HEK293T (cell line): ENCODE measurements at places on chromosomes 4 and X.

- DNase-seq: no peak
Measured at GRCh38 chr4:31085689-31086088, 365.5 kb downstream of the PCDH7 start.

- DNase-seq: no peak
Measured at GRCh38 chrX:119410027-119410819, 11.1 kb downstream of the SLC25A43 start.

DNA sequence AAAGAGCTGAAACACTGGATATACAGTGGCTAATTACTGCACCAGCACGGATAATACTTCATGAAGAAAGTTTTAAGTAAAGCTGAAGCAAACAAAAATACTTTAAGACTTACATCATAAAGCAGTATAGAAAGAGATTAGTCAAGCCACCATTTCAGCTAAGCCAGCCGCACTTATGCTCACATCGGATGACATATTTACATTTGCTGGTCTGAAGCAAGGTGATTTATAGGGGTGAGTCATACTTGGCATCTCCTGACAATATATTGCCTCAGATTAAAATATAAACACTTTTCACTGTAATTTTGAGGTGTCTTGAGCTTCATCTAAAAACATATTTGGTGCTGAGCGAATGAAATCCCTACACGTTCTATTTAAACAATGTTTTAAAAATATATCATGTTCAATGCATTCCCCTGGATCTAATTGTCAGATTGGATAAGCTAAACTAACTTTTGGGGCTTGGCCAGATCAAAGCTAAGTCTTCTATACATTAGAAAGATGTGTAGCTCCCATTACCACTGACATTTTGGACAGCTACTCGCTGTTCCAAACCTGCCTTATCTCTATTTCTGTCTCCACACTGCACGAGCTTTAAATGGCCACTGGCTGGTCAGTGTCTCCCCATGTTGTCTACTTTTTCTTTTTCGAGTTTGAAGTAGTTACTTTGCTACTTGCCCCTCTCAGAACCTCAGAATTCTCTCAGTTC, 103.2 kb downstream of the VCX2 start:
- no peak for DNase-seq

- DNase-seq: no peak
Measured at GRCh38 chr4:63983224-63983623, 426.0 kb downstream of the TECRL start.

GRCh38 chr4:52157641-52158316, 106.7 kb downstream of the SPATA18 start:
- no peak for DNase-seq

- DNase-seq: no peak
Measured at GRCh38 chr4:26589705-26590104, 5.8 kb downstream of the TBC1D19 start.

GRCh38 chr4:55500072-55500471, 46.6 kb downstream of the CLOCK start:
- DNase-seq: no peak

DNA sequence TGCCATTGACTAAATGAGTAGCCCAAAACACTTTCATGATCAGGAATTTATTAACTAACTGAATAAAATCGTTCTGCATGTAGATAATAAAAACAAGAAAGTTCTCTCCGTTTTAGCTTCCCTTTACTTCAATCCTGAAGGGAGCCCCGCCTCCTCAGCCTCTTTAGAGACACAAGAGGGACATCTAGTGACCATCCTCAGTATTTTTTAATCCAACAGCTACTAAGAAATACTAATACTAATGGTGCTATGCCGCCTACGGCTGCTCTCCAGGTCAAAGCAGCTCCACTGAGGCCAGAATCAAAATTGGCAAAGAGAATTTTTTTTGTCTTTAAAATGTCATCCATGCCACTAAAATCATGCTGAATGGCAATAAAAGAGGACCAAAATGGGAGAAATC, 3.2 kb upstream of the PCDH19 start:
- DNase-seq: peak; percentile 66

- no peak for DNase-seq
Measured at GRCh38 chr4:113467581-113467980, 294.0 kb downstream of the CAMK2D start.

- DNase-seq: no peak
Measured at GRCh38 chrX:50765986-50766385, 48.0 kb downstream of the SHROOM4 start.

DNA sequence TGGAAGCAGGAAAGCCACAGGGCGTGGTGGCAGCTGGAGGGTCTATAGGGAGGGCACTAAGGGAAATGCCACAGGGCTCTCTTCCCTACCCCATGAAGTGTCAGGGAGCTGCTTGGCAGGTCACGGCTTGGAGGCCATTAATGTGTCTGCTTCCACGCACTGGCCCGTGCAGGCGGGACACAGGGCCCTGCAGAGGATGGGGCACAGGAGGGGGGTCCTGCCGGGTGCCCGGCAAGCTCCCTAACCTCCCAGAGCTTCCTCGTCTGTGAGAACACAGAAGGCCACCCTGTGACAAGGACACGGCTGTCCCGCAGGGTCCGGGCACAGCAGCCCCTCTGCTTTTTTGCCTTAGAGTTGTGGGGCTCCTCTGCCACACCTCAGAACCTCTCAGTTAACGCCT, 25.5 kb downstream of the FAM53A start:
- DNase-seq: no peak

DNA sequence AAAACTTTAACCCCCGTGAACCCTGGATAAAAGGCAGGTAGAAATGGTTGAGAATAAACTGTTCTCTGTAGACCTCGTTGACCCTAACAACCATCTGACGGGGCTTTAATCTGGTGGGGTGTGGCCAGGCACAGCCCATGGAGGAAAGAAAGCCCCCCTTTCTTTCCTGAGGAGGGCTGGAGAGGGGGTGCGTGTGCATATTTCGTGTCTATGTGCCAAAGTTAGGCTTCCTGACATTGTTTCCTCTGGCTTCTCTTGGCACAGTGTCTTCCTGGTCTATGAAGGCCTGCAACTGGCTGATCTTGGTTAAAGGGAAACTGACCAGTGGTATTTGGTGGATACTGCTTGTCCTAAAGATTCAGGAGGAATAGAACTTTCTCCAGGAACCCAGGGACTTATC, 97.1 kb downstream of the MGST2 start:
- no peak for DNase-seq

DNA sequence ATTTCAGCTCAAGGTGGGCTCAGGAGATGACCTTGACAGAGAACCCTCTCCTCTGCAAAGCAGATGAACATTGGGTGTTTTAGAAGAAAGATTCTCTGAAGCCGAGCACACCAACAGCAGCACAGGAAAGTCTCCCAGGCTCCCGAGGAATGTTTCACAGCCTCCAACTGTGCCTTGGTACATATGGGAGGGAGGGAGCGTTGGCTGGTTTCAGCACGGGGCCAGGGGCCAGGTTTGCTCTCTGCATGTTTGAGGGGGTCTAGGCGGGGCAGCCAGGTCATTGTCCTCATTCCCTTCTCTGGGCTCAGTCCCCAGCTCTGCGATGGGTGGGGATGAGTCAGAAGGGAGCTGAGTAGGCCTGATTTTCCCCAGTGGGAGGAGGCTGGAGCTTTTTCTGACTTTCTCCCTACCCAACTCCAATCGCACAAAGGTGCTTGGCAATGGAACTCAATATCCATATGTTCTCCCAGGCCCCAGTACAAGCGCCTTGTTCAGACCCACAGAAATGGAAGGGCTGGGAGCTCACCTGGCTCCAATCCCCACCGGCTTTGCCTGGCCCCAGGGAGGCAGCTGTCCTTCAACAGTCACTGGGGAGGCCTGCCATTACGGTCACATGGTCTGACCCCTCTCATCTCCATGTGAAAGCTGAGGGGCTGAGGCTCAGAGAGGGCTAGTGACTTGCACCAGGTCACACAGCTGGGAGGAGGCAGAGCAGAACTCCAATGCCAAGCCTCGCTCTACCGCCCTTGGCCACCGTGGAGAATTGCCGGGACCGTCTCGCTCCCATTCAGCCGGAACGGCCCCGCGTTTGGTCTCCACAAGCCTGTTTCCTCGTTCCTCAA, 108.4 kb upstream of the AFAP1 start:
- no peak for DNase-seq

DNA sequence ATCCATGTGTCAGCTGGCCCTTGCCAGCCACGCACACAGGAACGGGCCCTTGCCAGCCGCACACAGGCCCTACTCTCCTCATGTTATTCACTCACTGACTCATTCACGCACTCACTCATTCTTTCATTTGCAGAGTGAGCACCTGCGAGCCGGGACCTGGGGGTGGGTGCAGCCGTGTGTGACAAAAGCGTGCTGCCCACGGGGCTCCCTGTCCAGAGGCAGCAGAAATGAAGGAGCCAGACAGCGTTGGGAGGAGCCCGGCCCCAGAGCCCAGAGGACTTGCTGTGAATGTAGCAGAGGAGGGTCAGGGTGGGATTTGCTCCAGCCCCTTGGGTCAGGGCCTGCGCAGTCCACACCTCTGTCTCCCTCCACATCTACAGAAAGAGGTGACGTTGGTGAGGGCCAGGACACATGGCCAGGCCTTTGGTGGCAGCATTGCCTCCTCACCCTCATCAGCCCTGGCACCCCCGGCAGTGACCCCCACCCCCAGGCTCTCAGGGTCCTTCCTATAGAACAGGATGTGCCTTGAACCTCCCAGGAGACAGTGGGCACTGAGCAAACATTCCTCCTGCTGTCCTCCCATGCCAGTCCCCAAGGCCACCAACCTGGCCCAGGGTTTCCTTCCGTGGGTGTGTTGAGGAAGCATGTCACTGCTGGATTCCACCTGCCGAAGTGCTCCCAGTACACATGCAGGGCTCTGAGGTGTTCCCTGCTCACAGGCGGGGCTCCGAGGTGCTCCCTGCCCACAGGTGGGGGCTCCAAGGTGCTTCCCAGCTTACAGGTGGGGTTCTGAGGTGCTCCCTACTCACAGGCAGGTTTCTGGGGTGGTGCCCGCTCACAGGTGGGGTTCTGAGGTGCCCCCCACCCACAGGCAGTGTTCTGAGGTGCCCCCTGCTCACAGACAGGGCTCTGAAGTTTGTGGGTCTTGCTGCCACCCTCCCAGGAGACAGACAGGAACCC, 105.7 kb downstream of the HMX1 start:
- DNase-seq: no peak

DNA sequence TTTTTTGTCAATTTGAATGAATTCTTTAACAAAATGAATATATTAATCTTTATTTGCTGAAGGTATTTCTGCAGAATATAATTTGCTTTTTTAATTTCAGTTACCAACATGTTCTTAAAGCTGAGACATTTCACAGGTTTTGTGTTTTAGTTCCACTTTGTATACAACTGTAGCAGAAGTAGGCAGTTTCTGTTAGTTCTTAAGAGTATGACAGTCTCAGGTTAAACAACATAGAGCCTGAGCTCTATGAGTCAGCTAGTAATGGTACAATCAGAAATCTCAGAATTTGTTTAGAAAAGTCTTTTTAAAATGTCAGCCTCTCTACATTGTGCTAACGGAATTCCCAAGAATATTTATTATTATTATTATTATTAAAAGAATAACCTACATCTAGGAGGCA, 50.4 kb downstream of the GSTCD start:
- no peak for DNase-seq

- DNase-seq: peak; percentile 54
Measured at GRCh38 chr4:121822796-121823504, 733 bp downstream of the CCNA2 start.

DNA sequence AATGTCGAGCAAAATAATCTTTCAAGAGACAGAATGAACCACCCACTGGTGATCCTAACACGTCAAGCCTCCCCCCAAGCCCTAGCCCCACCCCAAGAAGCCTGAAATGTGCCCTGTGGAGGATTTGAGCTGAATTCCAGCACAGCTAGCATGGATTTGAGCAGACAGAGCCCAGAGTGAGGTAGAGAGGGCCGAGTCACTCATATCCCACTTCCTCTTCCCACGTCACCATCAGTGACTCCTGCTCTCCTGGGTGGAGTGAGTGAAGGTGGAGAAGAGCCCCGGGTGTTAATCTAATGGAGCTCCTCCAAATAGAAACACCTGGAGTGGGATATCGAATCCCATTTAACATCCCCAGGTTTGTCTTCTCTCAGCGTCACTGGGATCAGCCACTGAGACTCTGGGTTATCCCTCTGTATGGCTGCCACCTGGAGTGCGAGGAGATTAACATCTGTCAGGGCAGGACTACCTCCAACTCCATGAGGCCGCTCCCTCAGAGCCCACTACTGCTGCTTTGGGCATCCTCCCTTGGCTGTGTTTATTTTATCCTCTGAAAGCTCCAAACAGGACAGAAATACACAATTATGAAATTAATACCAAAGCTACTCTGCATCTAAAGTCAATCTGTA, 136.6 kb downstream of the NWD2 start:
- no peak for DNase-seq

GRCh38 chr4:78186597-78187543, 129.7 kb downstream of the FRAS1 start:
- no peak for DNase-seq

- DNase-seq: no peak
Measured at GRCh38 chr4:16931339-16932305, 33.2 kb upstream of the LDB2 start.

DNA sequence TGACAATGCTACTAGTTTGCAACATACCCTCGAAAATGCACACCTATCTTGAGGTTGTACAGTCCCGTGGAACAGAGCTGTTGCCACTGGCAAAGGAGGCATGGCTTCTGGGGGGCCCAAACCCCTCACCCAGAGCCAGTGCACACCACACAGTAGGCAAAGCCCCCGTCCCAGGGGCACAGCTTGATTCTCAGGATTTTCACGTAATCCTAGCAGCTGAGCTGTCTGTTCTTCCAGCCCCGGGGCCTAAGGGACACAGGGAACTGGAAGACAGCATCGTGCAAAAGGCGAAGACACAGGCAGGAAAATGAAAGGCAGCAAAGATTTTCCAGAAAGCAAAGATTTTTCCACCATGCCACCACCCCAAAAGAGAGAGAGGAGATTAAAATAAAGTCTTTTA, 77.2 kb downstream of the JAKMIP1 start:
- no peak for DNase-seq

- DNase-seq: no peak
Measured at GRCh38 chrX:38804432-38804681, 3.1 kb downstream of the MID1IP1 start.

DNA sequence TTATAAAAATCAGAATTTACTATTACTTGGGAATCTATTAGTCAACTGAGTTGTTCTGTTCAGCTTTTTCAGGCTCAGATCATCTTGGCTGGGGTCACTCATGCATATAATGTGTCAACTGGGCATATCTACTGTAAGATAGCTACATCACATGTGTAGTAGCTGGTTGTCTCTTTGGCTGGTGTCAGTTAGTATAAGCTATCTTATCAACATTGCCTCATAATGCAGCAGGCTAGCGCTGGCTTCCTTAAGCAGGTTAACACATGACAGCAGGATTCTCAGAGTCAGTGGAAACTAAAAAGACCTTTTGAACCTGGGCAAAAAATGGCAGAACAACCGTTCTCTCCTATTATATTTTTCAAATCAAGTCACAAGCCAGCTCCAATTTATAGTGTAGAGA, 378.3 kb upstream of the PCDH10 start:
- no peak for DNase-seq

- DNase-seq: no peak
Measured at GRCh38 chrX:53076671-53077070, 5.5 kb upstream of the TSPYL2 start.

DNA sequence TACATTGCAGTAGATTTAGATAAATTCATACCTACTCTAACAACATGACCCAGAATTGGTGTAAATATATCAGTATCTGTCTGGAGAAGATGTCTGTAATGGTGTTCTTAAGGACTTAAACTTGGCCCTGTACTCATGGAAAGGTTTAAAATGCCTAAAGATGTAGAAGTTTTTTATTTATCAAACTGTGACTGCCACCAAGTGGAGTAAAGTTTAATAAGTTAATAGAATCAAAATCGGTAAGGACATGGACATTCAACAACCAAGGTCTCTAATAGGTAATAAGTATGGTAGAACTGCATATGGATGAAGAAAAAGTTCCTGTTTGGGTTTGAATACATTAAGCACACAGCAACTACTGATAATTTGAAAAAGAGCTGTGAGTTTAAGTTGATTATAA, 474.0 kb upstream of the NDST3 start:
- no peak for DNase-seq
